Activated naive CD4-positive, alpha-beta T cell treated with anti-CD3 and anti-CD28 coated beads, Interleukin-2, amount 50 U/mL, for 72 hours (primary cell): ENCODE measurements at places on chromosomes 7 and 10. TPM values are rescaled to one million over a fixed set of nuclear protein-coding genes. Genes with fewer than 3 reads are reported as not detected.

The MICU1 gene
- total RNA-seq = 42.8 TPM

DNA sequence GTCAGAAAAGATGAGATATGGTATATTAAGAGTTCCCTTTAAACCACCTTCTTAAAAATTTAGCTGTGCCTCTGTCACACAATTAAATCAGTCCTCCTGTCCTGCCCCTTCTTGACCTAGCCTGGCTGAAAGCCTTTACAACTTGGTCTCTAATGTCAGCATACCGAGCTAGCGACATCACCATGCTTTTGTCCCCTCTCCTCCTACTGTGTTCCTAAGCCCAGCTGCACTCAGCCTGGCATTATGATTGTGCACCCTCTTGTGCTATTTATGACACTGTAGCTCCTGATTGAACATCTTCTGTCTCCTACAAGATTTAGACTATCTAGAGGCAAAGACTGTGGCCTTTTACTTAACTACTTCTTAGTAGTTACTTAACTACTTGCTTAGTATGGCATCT lies 29.2 kb downstream of the TDRD1 start:
- DNase-seq = no peak

The LYZL2 gene
- not detected for total RNA-seq

- no peak for DNase-seq
These were observed 121.9 kb downstream of the PLPP4 start for GRCh38 chr10:120578890-120579289.

The ALOX5 gene
- 1.7 TPM for total RNA-seq

GRCh38 chr10:76113952-76114351 lies 682.5 kb downstream of the LRMDA start:
- DNase-seq = no peak

DNA sequence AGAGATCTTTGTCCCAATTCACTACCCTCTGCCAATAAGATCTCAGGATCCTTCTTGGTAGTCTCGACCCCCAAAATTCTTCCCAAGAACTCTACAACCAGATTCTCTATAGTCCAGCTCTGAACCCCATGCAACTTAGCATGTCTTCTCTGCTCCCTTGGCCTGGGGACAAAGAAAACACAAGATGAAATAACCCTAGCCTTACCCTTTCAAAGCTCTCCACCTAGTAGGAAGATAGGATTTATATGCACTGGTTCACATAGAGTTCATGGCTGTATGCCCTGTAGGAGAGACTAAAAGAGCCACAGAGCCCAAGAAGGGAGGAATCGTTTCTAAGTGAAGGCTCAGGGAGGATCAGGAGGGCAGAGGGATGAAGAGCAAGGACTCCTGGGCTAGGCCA lies 96.1 kb downstream of the PPP1R3C start:
- no peak for DNase-seq

The GPNMB gene
- 2.4 TPM for total RNA-seq

The OR6V1 gene
- total RNA-seq = not detected

The OR2A5 gene
- not detected for total RNA-seq

The ZSCAN25 gene
- 30.7 TPM for total RNA-seq

DNA sequence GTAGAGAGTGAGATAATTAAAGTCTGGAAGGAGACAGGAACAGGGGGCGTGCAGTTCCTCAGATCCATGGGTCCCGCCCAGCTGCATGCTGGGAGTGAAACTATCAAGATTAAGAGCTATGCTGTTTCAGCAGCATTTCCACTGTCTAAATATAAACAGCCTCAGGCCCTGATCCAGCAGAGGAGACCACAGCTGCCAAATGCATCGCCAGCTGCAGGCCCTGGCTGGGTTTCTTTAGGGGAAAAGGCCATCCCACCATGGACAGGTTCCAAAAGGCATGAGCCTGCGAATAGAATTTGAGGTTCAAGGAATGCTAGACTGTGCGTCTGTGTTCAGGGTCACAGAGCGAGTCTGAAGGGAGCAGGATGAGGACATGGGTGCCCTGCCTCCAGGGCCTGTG lies 411.4 kb downstream of the PAXIP1 start:
- no peak for DNase-seq

GRCh38 chr7:124444696-124445480 lies 320.7 kb downstream of the GPR37 start:
- DNase-seq = no peak

The CALML5 gene
- not detected for total RNA-seq

DNA sequence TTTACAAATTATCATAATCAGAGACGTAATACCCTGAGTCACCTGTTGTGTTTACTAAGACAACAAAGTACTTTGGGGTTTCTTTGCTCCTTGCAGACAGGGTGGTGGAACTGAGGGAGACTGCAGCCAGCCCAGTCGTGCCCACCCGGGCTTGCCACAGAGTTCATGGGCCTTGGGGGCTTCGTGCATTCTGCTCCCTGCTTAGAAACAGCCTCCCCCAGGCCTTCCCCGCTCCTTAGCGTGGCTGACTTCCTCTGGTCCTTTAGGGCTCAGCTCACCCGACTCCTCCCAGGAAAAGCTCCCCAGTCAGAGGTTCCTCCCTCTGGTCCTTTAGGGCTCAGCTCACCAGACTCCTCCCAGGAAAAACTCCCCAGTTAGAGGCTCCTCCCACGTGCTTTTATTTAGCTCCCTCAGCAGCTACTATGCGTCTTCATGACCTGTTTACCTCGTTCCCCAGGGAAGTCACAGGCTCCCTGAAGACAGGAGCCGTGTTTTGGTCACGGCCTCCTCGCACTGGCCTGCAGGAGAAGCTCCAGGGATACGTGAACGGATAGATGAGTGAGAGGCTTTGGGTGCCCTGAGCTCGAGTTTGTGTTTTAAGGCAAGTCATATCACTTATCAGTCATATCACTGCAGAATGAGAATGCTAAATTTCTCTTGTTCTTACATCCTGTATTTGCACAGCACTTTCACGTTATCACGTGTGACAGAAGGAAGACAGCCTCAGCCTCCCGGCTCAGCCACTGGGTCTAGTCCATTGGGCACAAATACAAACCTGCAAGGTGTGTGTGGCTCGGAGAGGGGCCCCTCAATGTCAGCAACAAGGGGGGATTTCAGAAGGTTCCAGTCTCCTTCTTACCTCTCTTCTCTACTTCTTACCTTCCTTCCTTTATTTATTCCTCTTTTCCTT lies 52.7 kb upstream of the VIPR2 start:
- DNase-seq = peak; percentile 42

The CDHR3 gene
- 0.71 TPM for total RNA-seq

The FAM25A gene
- not detected for total RNA-seq

The ADRB1 gene
- not detected for total RNA-seq

- no peak for DNase-seq
These were observed 363.7 kb downstream of the DPP6 start for GRCh38 chr7:154415709-154416399.

The COBL gene
- total RNA-seq = not detected

GRCh38 chr7:84578825-84579224 lies 384.2 kb upstream of the SEMA3A start:
- no peak for DNase-seq

DNA sequence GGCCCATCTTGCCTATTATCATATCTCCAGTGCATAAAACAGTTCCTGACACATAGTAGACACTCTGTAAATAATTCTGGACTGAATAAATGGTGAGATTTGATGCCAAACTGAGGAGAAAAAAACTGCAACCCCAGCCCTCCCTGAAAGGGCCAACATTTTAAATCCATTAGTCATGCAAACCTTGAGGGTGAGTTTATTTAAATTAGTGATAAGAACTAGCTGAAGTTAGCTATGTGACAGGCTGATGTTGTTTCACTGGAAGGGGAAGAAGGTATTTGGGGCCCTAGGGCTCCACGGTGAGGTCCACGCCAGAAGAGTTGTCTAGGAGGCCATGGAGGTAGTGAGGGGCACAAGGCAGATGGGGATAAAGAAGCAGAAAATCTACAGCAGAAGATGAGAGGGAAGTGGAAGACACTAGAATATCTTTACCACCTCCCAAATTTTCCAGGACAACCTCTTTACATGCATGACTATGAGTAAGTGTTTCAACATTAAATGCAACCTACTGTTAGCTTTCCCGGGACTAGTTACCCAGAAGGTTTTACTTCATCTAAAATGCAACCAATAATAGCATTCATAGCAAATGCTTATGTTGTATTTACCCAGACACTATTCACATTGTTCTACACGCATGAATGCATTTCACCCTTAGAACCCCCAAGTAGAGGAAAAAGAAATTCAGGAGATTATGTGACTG lies 183.2 kb upstream of the LYZL1 start:
- DNase-seq = no peak

The SPDYE6 gene
- not detected for total RNA-seq

GRCh38 chr10:126647116-126647515 lies 23.4 kb downstream of the C10orf90 start:
- no peak for DNase-seq

The TRIM56 gene
- total RNA-seq = 49.7 TPM
